ENCODE measurements at places on chromosomes 7 and 10. TPM values are rescaled to one million over a fixed set of nuclear protein-coding genes. Genes with fewer than 3 reads are reported as not detected.

DNA sequence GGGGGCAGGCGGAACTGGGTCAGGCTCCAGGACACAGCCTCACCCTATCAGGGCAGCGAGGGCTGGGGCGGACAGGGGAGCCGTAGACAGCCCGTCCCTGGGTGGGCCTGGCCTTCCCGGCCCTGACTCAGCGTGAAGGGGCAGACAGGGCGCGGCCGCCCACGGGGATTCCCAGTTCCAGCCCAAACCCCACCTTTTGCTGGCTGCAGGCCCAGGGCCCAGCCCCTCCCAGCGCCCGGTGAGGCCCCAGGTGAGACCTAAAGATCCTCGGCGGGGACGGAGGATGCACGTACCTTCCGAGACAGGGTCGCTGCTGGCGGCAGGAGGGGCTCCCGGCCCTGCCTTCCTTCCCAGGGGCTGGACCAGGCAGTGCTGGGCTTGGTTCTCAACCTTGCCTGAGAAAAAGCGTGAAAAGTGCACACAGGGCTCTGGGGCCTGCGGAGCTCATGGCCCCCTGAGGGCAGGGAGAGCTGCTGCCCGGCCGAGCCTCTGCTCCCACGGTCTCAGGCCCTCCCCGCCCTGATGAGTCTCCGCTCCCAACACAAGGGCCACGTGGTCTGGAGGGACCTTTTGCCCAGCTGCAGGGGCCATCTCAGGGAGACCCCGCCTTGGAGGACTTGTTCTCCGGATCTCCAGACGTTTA, 43.9 kb upstream of the DNAJB6 start:
- DNase-seq: no peak

DNA sequence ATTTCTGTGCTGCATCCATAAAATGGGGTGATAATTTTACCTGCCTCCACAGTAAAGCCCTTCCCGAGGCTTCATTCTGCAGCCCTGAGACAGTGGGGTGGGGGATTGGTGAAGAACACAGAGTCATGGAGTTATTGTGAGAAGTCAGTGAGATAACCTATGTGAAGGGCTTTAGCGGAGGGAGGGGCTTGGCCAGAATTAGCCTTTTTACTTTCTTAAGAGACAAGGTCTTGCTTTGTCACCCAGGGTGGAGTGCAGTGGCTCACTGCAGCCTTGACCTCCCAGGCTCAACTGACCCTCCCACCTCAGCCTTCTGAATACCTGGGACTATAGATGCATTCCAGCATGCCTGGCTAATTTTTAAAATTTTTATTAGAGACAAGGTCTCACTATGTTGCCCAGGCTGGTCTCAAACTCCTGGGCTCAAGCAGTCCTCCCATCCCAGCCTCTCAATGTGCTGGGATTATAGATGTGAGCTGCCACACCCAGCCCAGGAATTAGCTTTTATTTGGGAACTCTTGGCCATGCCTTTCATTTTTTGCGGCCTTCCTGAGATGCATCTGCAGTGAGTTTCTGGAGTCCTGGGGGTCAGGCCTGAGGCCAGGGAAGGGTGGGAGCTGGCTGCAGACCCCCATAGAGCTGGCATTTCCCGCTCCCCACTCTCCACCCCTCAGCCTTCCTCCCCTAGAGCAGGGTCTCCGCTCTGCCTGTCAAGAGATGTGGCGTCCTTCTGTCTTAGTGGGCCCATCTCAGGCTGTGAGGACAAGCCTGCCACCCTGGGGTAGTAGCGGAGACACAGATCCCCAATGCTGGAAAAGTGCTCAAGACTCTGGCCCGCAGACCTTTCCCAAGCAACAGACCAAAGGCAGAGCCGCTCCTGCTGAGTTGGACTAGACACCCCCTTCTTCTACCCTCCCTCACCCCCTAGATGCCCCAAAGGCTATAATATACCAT, 77.0 kb downstream of the ZMIZ1 start:
- DNase-seq: no peak

GRCh38 chr7:28512668-28513440, 100.5 kb downstream of the CREB5 start:
- no peak for DNase-seq

Gene PIK3CG
- 7.0 TPM for total RNA-seq

- no peak for DNase-seq
Observed at GRCh38 chr10:63464402-63465292, 1.1 kb downstream of the JMJD1C start.

GRCh38 chr10:4721999-4722753, 103.8 kb upstream of the AKR1E2 start:
- no peak for DNase-seq

DNA sequence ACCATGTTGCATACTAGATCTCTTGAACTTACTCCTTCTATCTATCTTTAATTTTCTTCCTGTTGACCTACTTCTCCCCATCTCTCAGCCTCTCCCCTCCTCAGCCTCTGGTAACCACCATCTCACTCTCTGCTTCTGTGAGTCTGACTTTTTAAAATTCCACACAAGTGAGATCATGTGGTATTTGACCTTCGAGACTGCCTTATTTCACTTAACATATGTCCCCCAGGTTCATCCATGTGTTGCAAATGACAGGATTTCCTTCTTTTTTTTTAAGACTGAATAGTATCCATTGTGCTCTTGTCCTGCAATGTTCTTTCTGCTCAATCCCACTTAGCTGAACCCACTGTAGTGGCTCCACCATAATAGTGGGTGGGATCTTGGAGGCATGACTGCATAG, 51.4 kb upstream of the DNAJC1 start:
- no peak for DNase-seq
